ENCODE measurements at places on chromosomes 1 and 21. TPM values are rescaled to one million over a fixed set of nuclear protein-coding genes. Genes with fewer than 3 reads are reported as not detected.

DNA sequence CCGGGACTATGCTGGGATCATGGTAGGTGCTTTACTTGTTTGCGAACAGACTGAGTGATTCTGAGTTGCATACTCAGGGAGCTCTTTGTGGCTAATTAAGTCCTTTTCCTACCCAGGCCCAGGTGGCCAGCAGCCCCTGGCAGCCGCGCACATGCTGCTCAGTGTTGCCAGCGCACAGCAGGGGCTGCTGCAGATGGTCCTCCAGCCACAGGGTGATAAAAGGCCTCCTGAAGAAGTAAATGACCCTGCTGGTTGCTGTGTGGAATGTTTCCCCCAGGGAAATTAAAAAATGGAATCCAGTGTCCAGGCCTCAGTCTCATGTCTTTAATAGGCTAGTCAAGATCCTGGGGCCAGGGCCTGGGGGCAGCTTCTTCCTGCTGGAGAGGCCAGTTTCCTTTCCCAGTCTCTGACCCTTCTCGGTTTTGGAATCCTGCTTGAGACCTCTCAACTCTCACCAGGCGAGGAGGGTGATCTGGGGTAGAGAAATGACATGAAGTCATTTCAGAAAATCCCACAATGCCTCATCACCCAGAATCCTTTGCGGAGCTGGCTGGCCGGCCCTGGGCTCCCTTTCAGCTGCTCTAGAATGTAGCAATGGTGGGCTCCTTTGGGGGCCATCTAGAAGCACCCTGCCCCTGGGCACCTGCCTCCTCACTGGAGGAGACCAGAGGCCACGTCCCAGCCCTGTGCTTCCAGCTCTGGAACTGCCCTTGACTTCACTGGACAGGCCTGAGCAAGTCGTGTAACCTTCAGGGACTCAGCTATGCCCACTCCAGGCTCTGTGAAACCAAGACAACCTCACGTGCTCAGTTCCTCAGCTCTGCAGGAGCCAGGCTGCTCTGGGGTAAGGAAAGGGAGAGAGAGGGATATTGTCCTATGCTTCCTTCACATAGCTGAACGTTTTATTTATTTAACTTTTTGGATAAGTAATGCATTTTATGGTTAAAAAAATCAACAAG is 131.4 kb downstream of the MRPS6 start:
- no peaks in the 10 kb centered on the region for H3K27me3 ChIP-seq
- no peak overlapping the region for H3K4me3 ChIP-seq

- no peak for DNase-seq
- H3K36me3 ChIP-seq, result no peaks in the 10 kb centered on the region
- H3K4me3 ChIP-seq, result no peak overlapping the region
- no peaks in the 10 kb centered on the region for H3K27me3 ChIP-seq
- no peak overlapping the region for H3K27ac ChIP-seq
These were observed 94.4 kb downstream of the TRIM11 start for GRCh38 chr1:228312136-228312764.

The YIPF1 gene
- 22.7 TPM for total RNA-seq

DNA sequence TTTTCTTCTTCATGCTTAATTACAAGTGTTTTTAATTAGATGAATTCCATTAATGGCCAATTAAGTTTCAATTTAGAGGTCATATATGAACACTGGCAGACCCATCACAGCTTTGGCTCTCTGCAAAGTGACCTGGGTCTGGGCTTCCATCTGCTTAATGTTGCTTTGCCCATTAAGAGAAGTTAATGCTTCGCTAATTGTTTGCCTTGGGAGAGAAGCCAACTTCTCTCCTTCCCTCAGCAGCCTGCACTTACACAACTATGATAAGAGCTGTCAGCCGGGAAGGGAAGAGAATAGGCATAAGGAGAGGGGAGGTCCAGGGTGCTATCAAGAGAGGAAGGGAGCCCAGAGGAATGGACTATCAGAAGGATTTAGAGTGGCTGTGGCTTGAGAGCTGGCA is 29.0 kb upstream of the CCDC190 start:
- H3K4me3 ChIP-seq, result no peak overlapping the region
- H3K4me1 ChIP-seq, result no peaks in the 10 kb centered on the region
- no peak overlapping the region for H3K27ac ChIP-seq
- H3K36me3 ChIP-seq, result no peaks in the 10 kb centered on the region
- no peak for DNase-seq
- no peaks in the 10 kb centered on the region for H3K27me3 ChIP-seq

The NUCKS1 gene
- total RNA-seq, result 101 TPM

DNA sequence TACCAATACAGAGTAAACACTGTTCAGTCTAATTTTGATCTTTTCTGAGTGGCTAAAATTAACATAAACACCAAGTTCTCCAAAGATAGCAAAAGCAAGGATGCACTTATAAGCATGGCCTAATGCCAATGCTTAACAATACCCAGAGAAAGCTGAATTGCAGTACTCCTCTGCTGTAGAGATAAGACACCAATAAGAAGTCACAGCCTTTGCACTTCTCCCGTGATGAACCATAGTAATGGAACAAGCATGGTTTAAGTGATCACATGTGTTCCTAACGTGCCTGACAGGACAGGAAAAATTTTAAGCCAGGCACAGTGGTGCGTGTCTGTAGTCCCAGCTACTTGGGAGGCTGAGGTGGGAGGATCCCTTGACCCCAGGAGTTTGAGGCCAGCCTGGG is 5.6 kb downstream of the PRDX1 start:
- peaks cover 22% of the 10 kb centered on the region for H3K4me1 ChIP-seq
- no peak overlapping the region for H3K4me3 ChIP-seq
- DNase-seq, result no peak

The RHCE gene
- 1.1 TPM for total RNA-seq

- no peaks in the 10 kb centered on the region for H3K27me3 ChIP-seq
- H3K4me3 ChIP-seq, result no peak overlapping the region
- DNase-seq, result no peak
- no peak overlapping the region for H3K27ac ChIP-seq
These were observed 58.4 kb upstream of the TENT5B start for GRCh38 chr1:27071049-27071416.

The FAM72C gene
- total RNA-seq, result 4.3 TPM

All from PC-3 (cell line).